ENCODE measurements at places on chromosomes 6 and 20.

DNA sequence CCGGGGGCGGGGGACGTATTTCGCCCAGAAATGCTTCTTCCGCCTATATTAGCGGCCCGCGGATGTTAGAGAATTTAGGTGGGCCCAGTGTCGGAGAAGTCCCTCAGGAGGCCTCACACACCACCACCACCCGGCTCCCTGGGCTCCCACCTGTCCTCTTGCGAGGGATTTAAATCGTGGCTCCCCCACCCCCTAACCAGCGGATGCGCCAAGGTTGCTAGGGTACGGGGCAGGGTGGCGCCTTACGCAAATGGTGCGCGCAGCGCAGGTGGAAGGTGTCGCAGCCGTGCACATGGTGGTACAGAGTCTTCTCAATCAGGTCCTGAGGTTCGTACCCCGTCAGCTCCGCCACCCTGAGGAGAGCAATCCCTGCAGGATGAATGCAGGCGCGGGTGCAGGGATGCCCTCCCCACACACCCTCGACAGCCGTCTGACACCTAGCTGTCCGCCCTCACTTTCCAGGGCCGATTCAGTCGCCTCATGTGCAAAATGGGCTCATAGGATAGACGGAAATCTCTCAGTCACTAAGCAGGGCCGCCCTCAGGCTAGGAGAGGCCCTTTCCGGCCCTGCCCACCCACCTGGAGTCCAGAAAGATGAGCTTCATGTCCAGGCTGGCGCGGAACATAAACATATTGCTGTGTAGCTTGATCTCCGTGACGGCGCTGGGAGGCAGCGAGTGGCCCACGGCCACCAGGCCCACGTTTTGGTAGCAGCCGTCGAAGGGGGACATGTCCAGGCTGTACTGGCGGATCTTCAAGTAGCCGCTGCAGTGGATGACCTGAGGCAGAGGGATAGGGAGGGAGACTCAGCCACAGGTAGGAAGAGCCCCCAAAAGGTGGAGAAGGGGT is 16.6 kb downstream of the SIM1 start:
- DNase-seq = no peak

- DNase-seq = no peak
These were observed 244.2 kb upstream of the POU3F2 start for GRCh38 chr6:98590136-98590681.

DNA sequence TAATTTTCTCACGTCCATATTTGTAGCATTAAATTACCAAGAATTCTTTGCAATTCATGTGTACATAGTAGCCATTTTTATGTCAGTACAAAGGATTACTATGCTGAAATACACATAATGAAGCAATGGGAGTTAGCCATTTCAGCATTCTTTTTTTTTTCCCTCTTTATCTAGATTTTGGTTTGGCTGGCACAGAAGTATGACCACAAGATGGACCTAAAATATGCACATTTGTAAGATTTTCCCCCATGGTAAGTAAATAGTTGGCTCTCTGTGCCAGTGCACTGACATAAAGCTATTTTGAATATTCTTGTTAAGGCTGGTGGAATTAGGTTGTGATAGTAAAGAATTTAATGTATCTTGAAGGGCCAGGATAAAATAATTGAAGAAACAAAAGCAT is 486.1 kb upstream of the BTBD3 start:
- no peak for DNase-seq

DNA sequence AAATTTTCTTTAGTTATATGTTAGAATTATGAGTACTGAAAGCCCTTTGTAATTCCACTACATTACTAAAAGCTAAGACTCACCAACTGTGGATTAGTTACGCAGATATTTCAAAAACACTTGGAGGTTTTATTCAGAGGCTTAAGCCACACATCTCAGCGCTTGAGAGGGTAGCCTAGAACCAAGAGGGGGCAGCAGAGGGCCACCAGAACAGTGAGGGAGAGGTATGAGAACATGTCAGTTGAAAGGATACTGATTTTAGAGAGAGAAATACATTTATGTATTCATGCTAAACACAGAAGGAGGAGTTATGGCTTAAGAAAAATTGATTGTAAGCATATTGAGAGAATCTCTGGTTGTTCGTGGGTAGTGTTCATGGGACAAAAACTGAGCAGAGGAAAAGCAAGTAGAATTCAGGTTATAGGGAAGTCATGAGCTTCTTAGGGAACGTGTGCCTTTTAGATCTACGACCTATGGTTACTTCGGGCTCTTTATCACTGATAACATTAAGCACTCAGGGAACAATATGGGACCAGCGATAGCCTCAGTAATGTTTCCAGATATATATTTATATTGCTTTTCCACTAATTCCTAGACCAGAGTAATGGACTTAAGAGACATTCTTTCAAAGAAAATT is 20.4 kb upstream of the SERINC1 start:
- peak; percentile 57 for DNase-seq

DNA sequence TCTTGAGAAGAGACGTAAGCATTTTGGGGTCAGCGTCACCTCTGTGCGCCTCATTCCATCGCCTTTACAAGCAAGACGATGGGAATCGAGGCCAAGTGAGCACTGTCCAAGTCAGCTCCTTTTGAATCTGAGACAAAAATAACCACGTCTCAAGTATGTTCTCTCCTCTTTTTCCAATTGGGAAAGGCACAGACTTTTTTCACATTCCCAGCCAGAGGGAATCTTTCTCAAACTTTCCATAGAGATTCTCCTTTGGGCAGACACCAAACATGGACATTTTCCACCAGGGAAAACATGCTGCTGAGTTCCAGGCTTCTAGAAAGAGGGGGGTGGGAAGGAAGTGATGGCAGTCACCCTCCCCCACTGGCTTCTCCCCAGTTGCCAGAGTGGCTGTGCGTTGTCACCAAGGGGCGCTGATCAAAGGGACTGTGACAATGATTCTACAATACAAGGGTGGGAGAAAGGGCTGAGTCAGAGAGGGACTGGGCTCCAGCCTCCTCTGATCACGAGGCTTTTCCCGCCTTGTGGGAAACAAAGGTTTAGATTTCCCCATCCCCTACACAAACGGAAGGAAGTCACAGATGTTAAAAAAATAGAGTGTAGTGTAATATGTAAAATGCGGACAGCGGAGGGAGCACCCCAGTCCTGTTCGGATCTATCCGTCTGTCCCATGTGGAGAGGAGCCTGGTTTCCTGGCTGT is 281.9 kb upstream of the RNF24 start:
- no peak for DNase-seq

DNA sequence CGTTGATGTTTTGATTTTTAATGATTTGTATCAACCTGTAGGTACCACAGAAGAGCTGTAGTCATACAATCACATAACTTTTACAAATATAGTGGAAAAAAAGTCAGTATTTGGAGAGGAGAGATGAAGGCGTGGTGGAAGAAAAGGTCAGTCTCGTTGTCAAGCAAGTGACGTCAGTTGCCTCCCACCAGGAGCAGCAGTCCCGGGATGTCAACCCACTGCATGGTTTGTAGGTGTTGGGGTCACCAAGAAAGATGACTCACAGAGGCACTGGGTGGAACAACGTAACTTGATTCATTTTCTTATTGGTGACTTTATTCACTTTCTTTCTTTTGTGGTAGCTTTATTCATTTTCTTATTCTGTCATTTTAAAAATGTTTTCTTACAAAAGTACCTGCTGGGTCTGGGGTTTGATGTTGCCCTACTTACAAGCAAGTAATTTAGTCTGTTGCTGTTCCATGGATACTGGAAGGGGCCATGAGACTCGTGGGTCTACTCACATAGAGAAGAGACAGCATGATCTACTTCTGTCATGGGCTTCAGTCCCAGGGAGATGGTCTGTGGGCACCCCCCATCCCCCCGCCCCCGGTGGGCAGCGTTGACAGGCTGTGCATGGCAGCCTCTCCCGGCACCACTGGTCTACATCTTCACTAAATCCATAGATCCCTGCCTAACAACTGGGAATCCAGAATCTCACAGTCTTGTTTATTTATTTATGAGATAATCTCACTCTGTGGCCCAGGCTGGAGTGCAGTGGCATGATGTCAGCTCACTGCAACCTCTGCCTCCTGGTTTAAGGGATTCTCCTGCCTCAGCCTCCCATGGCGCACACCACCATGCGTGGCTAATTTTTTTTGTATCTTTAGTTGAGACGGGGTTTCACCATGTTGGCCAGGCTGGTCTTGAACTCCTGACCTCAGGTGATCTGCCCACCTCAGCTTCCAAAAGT is 36.4 kb upstream of the SYNJ2 start:
- no peak for DNase-seq

DNA sequence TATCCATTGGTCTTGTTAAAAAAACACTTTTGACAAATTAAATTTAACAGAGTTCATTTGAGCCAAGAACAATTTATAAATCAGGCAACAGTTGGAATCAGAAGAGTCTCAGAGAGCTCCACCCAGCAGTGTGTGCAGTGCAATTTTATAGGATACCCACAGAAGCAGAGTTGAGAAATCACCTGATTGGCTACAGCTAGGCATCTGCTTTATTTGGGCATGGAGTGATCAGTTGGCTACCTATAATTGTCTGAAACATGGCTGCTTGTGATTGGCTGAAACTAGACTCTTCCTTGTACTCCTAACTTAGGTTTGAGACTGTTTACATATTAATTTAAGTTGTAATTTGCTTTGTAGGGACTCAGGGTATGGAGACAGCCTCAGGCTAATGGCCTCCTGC is 12.0 kb downstream of the PGK2 start:
- no peak for DNase-seq

All from NCI-H2107 (cell line).